ENCODE measurements at places on chromosomes 11 and 22. TPM values are rescaled to one million over a fixed set of nuclear protein-coding genes. Genes with fewer than 3 reads are reported as not detected.

GRCh38 chr11:9884601-9885000 is 220.7 kb downstream of the SWAP70 start:
- no peak for DNase-seq

The LRP4 gene
- 12.4 TPM for total RNA-seq

The OR8G1 gene
- total RNA-seq: not detected

- DNase-seq: no peak
Measured at GRCh38 chr22:32810555-32811133, 9.1 kb downstream of the TIMP3 start.

The RAC2 gene
- 5.2 TPM for total RNA-seq

The IL10RA gene
- total RNA-seq: 24.6 TPM

DNA sequence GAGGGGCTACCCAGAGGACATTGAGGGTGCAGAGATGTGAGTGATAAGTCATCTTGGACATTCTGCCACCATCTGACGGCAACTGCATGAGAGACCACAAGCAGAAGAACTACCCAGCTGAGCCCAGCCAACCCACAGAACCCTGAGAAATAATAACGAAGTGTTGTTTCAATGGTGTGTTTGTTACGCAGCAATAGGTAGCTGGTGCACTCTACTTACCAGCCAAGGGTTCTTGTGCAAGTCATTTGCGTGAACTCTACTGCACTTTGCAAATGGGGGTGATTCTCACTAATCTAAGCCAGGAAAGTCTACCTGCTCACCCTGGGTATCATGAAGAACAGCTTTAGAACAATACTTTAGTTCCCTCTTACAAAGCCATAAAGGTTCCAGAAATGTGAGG is 15.8 kb upstream of the CELSR1 start:
- DNase-seq: no peak

DNA sequence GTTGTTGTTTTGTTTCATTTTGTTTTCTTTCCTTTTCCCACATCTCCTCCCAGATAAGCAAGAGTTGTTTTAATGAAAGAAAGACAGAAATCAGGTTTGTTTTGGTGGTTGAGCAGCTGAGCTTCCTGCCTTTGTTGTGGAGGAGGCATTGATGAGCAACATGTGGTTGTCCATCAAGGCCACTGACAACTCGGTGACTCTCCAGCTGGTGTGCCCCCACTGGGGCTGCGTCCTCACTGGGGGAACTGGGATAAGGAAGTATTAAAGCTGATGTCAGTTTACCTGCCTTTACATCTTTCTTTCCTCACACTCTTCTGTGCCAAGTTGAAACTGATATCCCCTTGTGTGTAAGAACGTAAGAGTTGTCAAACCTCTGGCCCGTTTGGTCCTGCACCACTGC is 5.9 kb downstream of the VPS26B start:
- no peak for DNase-seq

DNA sequence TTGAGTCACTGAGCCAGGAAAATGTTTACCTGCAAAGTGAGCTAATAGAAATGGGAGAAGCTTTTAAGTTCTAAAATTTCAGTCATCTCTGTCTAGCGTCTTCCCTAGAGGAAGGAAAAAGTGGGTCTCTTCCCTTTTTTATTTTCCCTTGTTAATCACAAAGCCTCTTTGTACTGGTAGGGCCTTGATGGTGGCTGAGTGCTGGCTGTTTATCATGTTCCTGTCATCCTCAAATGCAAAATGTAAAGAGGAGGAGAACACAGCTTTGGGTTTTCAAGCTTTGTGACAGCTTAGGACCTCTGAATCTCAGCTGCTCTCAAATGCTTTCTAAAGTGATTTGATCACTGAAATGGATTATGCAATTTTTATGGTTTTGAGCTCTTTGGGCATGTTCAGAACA is 222.0 kb downstream of the TMEM135 start:
- DNase-seq: no peak

- no peak for DNase-seq
Measured at GRCh38 chr11:122156940-122157382, 40.9 kb upstream of the BLID start.

DNA sequence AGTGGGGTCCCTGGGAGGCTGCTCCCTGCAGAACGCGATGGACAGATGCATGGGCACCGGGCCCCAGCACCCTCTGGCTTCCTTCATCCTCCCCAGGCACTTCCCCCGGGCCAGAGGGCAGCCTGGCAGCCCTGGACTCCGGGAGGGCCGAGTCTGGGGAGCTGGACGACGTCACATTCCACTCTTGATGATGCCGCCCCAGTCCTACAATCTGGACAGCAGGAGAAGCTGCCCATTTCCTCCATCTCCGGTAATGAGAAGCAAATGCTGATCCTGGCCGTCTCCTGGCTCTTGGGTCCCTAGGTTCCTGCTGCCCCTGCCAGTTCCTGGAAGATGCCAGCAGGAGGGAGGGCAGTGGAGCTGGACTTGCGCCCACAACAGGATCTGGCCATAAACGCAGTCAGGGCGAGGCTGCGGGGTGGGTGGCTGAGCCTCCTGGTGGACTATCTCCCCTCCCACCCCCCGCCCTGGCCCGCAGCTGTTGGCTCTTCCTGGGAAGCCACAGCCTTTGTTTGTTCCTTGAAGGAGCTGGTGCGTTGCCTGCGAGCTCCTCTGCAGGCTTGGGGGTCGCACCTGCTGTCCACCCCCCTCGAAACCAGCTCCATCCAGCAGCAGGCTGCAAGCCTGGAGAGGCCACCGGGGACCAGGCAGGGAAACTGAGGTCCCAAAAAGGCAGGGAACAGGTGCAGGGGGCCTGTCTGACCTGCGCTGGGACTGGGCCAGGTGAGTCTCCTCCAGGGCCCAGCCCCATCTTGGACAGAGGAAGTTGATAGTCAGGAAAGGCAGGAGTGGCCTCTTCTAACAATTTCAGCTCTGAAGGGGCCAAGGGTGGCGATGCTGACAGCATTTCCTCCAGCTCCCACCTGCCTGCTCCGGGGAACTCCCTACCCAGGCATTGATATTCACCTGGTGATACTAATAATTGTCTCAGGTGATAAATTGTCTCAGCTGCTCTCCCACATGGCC is 17.9 kb upstream of the MUC6 start:
- DNase-seq: peak; percentile 87

The C11orf16 gene
- not detected for total RNA-seq

DNA sequence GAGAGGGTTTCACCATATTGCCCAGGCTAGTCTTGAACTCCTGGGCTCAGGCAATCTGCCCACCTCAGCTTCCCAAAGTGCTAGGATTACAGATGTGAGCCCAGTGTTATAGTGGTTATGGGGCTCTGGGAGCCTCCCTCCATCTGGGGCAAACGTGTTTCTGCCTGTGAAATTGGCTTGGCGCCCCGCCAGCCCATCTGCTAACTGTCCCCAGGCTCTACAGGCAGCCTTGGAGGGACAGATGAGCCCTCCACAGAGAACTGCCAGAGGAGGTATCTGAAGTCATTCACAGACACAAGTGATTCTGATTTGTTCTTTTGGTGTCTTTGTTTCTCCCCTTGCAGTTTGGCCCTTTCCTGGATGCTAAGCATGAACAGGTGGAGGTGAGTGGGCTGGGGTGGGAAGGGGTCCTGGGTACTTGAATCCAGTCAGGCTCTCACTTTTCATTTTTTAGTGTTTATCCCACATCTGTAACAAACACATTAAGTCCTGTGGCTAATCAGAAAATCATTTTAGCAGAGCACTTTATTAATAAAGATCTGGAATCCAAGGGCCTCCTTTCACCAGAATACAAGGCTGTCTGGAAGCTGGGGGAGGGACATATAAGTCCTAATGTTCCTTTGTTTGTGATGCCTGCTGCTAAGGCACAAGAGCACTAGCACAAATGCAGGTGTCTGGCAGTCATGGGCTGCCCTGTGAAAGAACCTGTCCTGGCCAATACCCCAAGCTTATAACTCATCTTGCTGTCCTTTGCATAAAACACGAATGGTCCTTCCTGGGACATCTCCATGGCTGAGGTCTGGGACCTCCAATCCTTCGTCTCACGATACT is 25.7 kb upstream of the CDC42EP2 start:
- DNase-seq: no peak

The NXF1 gene
- total RNA-seq: 71.1 TPM

The RPUSD4 gene
- total RNA-seq: 20.3 TPM

GRCh38 chr11:114315749-114316368 is 19.7 kb downstream of the NNMT start:
- peak; percentile 18 for DNase-seq

- DNase-seq: no peak
Measured at GRCh38 chr11:26026078-26026477, 305.9 kb upstream of the ANO3 start.

DNA sequence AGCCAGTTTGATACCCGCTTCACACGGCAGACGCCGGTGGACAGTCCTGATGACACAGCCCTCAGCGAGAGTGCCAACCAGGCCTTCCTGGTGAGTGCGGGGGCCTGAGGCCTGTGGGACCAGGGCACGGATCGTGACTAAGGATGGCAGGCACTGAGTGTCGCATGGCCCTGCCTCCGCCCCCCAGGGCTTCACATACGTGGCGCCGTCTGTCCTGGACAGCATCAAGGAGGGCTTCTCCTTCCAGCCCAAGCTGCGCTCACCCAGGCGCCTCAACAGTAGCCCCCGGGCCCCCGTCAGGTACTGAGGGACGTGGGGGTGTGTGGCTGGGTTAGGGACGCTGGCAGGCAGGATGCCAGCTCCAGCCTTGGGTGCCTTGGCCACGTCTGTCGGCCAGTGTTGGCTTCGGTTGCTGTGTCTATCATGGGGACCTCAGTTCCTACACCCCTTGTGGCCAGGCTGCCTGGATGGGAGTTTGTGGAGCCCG is 3.0 kb downstream of the PTPRCAP start:
- no peak for DNase-seq

The MPEG1 gene
- 16.5 TPM for total RNA-seq

The SMTNL1 gene
- total RNA-seq: not detected

DNA sequence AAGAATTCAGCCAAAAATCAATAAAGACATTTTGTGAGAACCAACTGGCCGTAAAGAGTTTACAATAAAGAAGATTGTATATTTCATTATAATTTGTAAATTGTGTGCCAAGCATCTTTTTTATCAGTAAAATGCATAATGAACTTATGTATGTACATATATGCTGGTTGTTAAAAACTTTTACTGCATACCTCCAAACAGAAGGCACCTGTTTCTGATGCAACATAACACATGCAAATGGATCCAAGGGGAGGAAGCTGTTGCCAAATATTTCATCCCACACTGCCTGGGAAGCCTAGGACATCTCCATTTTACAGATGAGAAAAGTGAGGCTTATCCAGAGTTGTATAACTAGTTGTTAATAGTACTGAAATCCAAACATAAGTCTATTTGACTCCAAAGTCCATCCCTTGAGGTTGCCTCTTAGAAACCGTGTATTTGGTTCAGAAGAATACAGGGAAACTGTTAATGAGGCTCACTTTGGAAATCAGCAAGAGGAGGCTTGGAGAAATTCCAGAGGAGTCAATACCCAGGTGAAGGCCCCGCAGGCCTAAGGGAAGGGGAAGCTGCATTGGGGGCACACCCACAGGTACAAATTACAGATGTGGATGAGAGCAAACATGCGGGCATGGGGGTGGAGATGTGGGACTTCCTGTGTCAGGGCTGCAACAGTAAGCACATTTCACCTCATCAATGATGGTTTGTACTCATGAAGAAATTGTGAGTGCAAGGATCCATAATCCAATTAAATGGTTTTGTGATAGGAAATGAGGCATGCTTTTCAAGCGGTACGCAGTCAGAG is 51.1 kb downstream of the RCN1 start:
- no peak for DNase-seq

- no peak for DNase-seq
Measured at GRCh38 chr11:17767301-17767885, 32.8 kb downstream of the KCNC1 start.

DNA sequence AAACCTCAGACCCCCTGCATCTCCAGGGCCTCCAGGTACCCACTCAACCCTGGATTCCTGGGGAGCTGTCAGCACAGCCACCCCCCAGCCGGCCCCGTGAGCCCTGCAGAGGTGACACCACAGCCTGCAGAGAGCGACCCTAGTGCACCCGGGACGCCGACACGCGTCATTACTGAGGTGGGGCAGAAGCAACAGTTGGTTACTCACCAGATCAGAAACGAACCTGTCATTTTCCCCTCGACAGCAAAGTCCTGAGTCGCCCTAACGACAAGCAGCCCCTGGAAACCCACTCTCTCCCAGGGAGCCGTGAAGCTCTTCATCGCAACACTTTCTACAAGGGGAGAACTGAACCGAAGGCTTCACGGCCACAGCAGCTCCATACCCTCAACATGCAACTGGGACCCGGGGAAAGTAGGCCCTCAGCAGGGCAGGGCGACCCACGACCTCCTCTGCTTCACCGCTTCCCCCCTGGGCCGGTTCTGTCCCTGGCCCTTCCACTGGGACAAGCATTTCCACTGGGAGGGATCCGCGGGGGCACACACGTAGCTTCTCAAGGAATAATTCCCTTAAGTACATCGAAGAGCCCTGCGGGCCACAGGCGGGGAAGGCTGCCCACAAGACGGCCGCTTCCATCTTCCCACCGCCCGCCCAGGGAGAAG is 1.6 kb downstream of the BRD1 start:
- peak; percentile 61 for DNase-seq

The PRMT3 gene
- total RNA-seq: 12.8 TPM

GRCh38 chr11:70472240-70472639 is 73.9 kb downstream of the CTTN start:
- no peak for DNase-seq

- DNase-seq: no peak
Measured at GRCh38 chr11:12482839-12483238, 105.5 kb downstream of the PARVA start.

The SGSM1 gene
- 4.9 TPM for total RNA-seq

The KREMEN1 gene
- 23.6 TPM for total RNA-seq

GRCh38 chr22:36797911-36798673 is 18.7 kb downstream of the PVALB start:
- DNase-seq: no peak

GRCh38 chr11:62444236-62444833 is 25.5 kb downstream of the SCGB1A1 start:
- peak; percentile 65 for DNase-seq

- DNase-seq: no peak
Measured at GRCh38 chr11:34836958-34837856, 79.0 kb downstream of the APIP start.

DNA sequence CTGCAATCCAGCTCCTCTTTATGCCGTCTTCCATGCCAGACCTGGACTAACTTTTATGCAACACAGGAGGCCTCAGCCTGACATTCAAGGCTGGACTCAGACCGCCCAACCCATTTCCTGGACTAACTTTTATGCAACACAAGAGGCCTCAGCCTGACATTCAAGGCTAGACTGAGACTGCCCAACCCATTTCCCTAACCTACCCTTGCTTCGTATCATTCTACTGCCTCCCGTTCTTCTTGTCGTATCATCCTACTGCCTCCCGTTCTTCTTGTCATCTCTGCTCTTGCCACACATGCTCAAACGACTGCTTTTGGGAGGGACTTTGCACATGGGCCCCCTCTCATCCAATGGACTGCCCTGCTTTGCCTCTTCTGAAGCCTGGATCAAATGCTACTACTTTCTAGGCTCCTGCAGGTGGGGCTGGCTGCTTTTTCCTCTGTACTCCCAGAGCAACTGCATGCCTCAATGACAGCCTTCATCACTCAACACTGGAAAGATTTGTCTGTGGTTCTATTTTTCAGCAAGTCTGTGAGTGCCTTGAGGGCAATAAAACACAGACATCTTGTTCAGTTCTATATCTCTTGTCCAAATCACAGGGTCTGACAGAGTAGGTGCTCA is 7.8 kb downstream of the TBC1D10A start:
- DNase-seq: no peak

The PRRG4 gene
- 9.4 TPM for total RNA-seq

GRCh38 chr11:11347592-11347991 is 5.5 kb downstream of the CSNK2A3 start:
- DNase-seq: no peak

The SIDT2 gene
- total RNA-seq: 68.1 TPM

- DNase-seq: no peak
Measured at GRCh38 chr22:29023172-29023796, 38.3 kb downstream of the C22orf31 start.

Data from transverse colon (tissue), 4 donors.